ENCODE measurements at places on chromosomes 5 and 9.

GRCh38 chr5:180154821-180155364 lies 54.1 kb downstream of the RASGEF1C start:
- no peak for DNase-seq

- DNase-seq, result no peak
These were observed 350.5 kb downstream of the SPOCK1 start for GRCh38 chr5:137148655-137149054.

DNA sequence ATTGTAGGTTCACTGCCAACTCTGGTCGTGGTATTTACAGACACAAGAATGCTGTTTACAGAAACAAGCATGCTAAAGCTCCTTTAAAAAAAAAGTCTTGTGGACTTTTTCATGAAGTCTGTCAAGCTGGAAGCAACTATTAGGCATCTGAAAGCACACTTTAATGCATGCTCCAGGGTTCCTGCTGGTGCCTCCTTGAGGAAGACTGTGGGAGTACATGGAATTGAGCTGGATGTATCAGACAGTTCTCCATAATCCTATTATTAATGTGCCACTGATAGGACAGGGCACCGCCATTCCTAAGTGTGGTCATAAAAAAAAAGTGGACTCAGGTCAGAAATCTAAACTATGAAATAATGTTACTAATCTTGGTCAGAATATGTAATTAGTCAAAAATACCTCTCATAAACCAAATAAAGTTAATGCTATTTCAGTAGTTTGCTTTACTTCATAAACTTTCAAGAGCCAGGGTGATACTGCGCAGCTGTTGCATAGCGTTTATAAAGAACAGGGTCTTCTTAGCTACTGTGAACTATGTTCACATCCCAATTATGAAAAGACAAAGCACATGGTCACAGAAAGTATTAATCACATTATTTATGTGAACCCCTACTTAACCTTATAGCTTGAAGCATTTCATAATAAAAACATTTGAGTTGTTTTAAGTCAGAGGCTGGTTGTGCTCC lies 390.8 kb upstream of the PTGER4 start:
- no peak for DNase-seq

DNA sequence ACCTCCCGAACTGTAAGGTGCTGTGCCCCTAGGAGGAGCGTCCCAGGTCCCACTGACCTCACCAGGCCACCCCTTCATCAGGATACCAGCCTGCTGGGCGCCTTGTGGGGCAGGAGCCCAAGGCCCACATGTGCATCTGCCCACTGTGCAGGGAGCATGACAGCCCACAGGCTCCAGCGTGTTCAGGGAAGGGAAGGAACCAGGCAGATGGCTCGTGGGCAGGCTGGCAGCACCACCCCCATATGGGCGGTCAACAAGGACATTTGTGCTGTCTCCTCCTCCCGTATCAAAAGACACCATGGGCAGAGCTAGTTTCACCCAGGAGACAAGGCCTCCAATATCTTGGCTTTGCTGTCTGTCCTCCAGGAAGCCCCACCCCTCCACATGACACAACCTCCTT lies 85.5 kb upstream of the PPP1R26 start:
- DNase-seq, result no peak

GRCh38 chr5:14108170-14108996 lies 34.8 kb upstream of the TRIO start:
- peak; percentile 39 for DNase-seq

Measured in COR-L47 (cell line).